ENCODE measurements at places on chromosomes 4 and X.

DNA sequence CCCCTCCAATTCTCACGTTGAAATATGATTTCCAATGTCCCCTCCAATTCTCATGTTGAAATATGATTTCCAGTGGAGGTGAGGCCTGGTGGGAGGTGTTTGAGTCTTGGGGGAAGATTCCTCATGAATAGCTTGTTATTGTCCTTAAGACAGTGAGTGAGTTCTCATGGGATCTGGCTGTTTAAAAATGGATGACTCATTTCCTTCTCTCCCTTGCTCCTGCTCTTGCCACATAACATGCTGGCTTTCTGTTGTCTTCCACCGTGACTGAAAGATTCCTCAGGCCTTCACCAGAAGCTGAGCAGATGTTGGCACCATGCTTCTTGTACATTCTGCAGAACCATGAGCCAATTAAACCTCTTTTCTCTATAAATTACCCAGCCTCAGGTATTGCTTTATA lies 346.8 kb upstream of the TECRL start:
- DNase-seq, result no peak

DNA sequence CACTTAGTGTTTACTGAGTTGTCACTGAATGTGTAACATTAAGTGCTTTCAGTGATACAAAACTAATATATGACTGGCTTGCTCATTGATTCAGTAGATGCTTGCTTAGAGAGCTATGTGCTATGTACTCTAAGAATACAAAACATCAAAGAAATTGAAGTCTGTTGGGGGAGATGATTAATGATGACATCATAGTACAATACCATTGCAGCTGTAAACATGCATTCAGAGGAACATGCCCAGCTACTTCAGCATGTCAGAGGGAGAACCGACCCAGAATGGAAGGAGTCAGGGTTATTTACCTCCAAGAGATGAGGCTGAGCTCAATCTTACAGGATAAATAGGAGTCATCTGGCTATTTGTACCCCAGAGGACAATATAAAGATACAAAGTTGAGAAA lies 290.8 kb downstream of the TENM3 start:
- DNase-seq, result no peak

DNA sequence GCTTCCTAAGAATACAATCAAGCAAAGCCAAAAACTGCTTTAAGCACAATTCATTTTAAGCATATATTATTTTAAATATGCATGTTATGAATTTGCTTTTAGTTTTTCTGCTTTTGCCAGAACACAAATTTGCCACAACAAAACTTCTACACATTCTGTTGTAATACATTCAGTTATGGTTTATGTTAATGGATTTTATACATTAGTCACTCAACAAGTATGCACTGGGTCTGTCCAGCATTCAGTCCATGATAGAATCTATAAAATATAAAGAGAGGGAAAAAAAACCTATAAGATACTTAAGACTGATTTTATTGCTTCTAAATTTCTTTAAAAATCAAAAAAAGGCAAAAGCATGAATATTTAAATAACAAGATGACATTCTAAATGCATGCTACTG lies 22.2 kb downstream of the IQCM start:
- no peak for DNase-seq

DNA sequence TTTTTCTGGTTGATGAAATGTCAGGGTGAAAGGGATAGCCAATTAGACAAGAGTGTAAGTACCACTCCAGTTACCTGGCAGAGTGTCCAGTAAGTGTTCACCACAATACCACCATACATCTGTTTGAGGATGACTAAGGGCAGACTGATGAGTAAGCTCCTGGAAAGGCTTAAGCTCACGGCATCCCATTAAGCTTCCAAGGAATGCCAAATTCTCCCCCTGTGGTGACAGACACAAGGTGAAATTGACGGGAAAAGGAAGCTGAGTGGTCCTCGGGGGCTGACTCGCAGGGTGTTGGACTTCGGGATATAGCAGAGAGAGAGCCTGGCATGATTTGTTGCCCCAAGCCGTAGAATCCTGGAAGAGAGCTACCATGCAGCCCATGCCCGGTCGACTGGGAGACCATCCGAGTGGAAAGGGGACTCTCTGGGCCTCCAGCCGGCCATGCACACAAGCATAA lies 7.6 kb upstream of the BST1 start:
- DNase-seq, result no peak

- DNase-seq, result no peak
Observed at GRCh38 chr4:18033111-18034085, 11.8 kb upstream of the LCORL start.

- DNase-seq, result no peak
Observed at GRCh38 chrX:24099394-24099793, 44.6 kb downstream of the EIF2S3 start.

GRCh38 chrX:46929439-46930261 lies 17.4 kb downstream of the JADE3 start:
- DNase-seq, result no peak

DNA sequence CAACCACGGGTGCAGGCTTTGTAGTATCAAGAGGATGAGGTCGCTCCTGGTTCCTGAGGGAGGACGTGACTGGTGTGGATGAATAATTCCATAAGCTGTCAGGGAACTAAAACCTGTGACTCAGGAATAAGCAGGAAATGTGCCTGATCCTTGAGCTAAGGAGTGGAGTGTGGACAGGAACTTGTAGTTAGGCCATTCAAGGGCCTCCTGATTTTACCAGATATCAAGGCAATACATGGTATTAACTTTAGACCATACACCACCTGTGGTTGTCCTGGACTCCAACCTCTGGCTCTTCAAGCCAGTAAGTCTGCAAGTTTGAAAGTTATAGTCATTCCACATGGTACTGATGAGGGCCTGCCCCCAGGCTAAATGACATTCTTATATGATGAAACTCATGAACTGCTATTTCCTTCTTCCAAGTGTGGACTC lies 12.1 kb upstream of the ING2 start:
- no peak for DNase-seq
